ENCODE measurements at places on chromosomes 13 and 19. TPM values are rescaled to one million over a fixed set of nuclear protein-coding genes. Genes with fewer than 3 reads are reported as not detected.

ZNF284 gene
- total RNA-seq: 0.51 TPM

TJP3 gene
- 0.73 TPM for total RNA-seq

FGF21 gene
- total RNA-seq: not detected

CEACAM19 gene
- 9.1 TPM for total RNA-seq

CAPN12 gene
- 6.5 TPM for total RNA-seq

DCT gene
- total RNA-seq: not detected

TEX26 gene
- total RNA-seq: not detected

PLK5 gene
- not detected for total RNA-seq

EPS8L1 gene
- total RNA-seq: 5.7 TPM

DUS3L gene
- 32.6 TPM for total RNA-seq

VSTM1 gene
- total RNA-seq: 0.24 TPM

ACP7 gene
- total RNA-seq: 0.14 TPM

CEACAM20 gene
- total RNA-seq: not detected

PEG3 gene
- not detected for total RNA-seq

NOVA2 gene
- total RNA-seq: 0.10 TPM

KRTDAP gene
- not detected for total RNA-seq

FCER2 gene
- not detected for total RNA-seq

GDF15 gene
- 66.7 TPM for total RNA-seq

BAX gene
- 365 TPM for total RNA-seq

RFXAP gene
- total RNA-seq: 1.2 TPM

Data from A549 treated with RU486 at 1 μM for 4 hours (cell line).